HepG2 (cell line): ENCODE measurements at places on chromosomes 3 and 15. TPM values are rescaled to one million over a fixed set of nuclear protein-coding genes. Genes with fewer than 3 reads are reported as not detected.

STRIT1 gene
- not detected in 2 replicates for total RNA-seq

ZNF654 gene
- 4.1 and 5.3 TPM in 2 replicates for total RNA-seq

CDCP1 gene
- 0.14 and 0.18 TPM in 2 replicates for total RNA-seq

PP2D1 gene
- total RNA-seq = not detected in 2 replicates

GOLGA8J gene
- total RNA-seq = not detected in 2 replicates

EXOG gene
- 7.2 and 9.5 TPM in 2 replicates for total RNA-seq

HYAL1 gene
- 50.5 and 76.5 TPM in 2 replicates for total RNA-seq

IL17RD gene
- total RNA-seq = 0.20 and 0.31 TPM in 2 replicates

CRYGS gene
- 0.22 and 2.1 TPM in 2 replicates for total RNA-seq

CMTM7 gene
- total RNA-seq = 16.3 and 20.9 TPM in 2 replicates

GPR176 gene
- 0.15 and 0.20 TPM in 2 replicates for total RNA-seq

PLCB2 gene
- not detected in 2 replicates for total RNA-seq

NR2E3 gene
- total RNA-seq = not detected in 2 replicates

TICRR gene
- total RNA-seq = 14.3 and 14.8 TPM in 2 replicates

UACA gene
- 17.8 and 22.1 TPM in 2 replicates for total RNA-seq

GPR149 gene
- total RNA-seq = not detected in 2 replicates

GRM7 gene
- not detected in 2 replicates for total RNA-seq

PSTPIP1 gene
- total RNA-seq = 8.7 and 9.2 TPM in 2 replicates

CHRM5 gene
- total RNA-seq = not detected in 2 replicates

SUSD5 gene
- total RNA-seq = not detected in 2 replicates

ADGRG7 gene
- not detected in 2 replicates for total RNA-seq

GHSR gene
- not detected in 2 replicates for total RNA-seq

POTEB3 gene
- total RNA-seq = not detected in 2 replicates

C3orf49 gene
- not detected in 2 replicates for total RNA-seq

CHRNA5 gene
- total RNA-seq = 5.1 and 10.5 TPM in 2 replicates

SAMD7 gene
- total RNA-seq = not detected in 2 replicates

HRG gene
- 0.11 TPM in 1 of 2 replicates, not detected in the other for total RNA-seq

SPATA12 gene
- total RNA-seq = 0.09 TPM in 1 of 2 replicates, not detected in the other

RAP2B gene
- 7.1 and 7.2 TPM in 2 replicates for total RNA-seq

MRAS gene
- 36.2 TPM in 2 replicates for total RNA-seq

XCR1 gene
- not detected in 2 replicates for total RNA-seq

HGD gene
- 265 and 319 TPM in 2 replicates for total RNA-seq

CNOT10 gene
- 34.1 and 39.0 TPM in 2 replicates for total RNA-seq

CAPN7 gene
- total RNA-seq = 36.8 and 52.2 TPM in 2 replicates

SH2D7 gene
- not detected in 2 replicates for total RNA-seq

ANKUB1 gene
- total RNA-seq = not detected in 2 replicates

TIMMDC1 gene
- 77.8 and 78.2 TPM in 2 replicates for total RNA-seq
